ENCODE measurements at places on chromosomes 3 and 15.

DNA sequence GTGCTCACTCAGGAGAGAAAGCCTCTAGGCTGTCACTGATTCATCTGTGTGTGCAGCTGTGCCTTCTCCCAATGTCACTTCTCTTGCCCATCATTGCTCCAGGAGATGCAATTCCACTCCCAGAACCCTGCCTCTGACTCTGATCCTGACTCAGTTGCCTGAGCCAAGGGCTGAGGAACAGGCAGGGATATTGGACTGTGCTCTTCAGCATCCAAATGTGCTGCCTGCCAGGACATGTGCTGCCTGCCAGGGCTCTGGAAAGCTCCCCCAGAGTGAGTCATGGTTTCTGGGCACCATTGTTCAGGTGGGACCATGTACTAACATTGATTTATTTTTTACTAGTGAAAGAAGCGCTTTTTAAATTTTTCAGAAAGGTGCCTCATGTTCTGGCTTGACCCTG lies 71.0 kb downstream of the TRIM42 start:
- no peak for DNase-seq

DNA sequence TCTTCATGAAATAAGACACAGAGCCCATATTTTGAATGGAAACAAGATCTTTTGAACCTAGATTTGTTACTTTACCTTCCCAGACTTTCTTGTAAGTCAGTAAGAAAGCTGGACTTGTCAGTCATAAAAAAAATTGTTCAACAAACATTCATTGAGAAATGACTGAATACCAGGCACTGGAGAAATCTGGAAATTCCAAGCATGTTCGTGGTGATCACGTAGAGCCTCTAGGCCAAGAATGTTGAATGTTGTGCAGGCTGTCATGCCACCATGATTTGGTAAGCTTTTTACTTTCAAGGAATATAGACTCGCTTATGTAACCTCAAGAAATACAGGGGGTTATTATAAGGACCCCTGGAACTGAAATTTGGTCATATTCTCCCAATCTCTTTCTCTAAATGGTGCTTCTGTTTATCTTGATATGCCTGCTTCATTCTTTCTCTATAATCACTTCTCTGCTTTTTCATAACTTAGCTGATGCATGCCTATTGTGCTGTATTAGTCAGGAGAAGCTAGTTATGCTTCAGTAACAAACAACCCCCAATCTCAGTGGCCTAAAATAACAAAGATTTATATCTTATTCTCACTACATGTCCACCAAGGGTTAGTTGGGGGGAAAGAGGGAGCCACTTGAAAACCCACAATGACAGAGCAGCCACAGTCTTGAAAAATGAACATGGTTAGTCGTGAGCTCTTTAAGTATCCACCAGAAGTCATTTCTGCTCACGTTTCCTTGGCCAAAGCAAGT lies 3.4 kb upstream of the TPM1 start:
- no peak for DNase-seq

GRCh38 chr3:36643192-36643591 lies 121.2 kb downstream of the DCLK3 start:
- DNase-seq = no peak

GRCh38 chr15:80211976-80212375 lies 40.0 kb downstream of the CTXND1 start:
- no peak for DNase-seq

DNA sequence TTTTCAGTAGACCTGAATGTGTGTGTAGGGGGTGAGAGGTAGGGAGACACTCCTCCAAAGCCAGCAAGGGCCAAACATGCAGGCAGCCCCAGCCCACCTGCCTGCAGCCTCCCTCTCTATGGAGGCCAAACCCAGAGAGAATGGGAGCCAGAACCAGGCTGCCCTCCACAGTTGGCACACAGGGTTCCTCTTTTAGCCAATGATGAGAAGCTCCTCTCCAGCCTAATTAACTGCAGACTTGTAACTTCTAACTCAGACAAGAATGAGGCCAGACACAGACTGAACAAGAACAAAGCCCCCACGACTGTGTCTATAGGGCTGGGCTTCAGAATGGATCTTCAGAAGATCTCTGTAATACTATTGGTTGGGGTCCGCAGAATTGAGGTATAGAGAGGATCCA lies 12.3 kb upstream of the TLE3 start:
- no peak for DNase-seq

DNA sequence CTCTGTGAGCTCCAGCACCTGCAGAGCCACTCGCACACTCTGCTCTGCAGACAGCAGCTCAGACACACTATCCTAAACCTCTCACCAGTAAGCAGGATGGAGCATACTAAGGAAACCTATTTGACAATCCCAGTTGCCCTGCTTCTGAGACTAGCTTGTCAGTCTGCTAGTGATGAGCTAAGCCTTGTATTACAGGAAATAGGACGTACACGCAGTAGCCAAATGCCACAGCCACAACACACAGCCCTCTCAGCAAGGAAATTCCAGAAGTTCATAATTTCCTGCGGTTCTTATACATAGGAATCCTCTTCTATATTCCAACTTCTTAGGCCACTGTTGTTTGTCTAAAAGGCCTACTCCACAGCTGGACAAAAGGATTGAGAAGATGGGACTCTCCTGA lies 74.5 kb downstream of the MYLK start:
- no peak for DNase-seq

DNA sequence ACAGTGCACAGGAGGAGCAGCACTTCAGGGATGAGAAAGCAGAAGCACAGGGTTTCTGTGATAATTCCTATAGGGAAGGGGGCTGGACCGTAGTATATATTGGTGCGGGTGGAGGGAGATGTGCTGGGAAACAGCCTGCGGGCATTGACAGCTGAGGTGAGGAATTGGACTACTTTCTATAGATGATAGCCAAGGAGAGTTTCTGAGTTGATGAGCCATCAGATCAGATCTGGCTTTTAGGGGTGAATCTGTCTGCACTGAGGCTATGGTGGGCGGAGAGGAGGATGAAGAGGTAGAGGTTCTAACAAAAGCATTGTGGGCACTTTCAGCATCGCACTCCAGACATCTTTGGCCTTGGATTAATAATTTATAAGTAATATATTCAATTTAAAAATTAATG lies 33.1 kb downstream of the SELENOT start:
- DNase-seq = no peak

DNA sequence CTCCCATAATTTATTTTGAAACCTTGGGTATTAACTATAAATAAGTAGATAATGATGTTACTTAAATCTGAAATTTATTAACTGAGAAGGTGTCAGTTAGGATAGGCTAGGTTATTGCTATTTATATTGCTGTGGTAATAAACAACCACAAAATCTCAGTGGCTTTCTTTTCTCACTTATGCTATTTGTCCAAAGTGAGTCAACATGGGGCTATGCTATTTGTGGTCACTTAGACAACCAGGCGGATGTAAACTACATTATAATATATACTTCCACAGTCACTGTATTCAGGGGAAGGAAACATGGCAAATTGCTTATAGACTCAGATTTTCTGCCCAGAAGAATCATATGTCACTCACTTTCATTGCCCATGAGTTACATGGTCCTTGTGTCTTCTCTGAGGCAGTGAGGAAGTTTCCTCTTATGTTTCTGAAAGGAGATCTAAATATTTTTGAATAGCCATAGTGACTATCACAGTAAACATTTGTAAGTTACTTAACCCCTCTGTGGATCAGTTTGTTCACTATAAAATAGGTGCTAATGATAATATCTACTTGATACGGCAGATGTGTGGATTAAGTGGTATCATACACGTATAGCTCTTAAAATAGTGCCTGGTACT lies 19.8 kb downstream of the HMG20A start:
- DNase-seq = no peak

- DNase-seq = no peak
Measured at GRCh38 chr3:108255131-108255530, 32.9 kb upstream of the IFT57 start.

DNA sequence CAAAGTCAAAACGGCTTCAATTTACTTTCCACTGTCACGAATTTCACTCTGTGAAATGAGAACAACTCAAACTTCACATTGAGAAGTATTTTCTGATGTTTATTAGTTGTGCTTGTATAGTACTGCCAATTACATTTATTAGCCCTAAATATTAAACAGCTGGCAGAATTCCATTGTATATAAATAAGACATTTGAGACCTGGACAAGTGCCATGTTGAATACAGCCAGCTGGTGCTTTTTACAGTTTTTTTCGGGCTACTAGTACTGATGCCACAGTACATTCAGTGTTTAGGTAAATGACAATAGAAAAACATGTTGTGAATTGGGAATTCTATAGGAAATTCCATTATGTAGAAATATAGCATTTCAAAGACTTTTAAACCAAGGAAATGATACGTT lies 79.0 kb downstream of the EPHA3 start:
- DNase-seq = no peak

- DNase-seq = no peak
Measured at GRCh38 chr15:30958219-30958618, 33.2 kb downstream of the MTMR10 start.

DNA sequence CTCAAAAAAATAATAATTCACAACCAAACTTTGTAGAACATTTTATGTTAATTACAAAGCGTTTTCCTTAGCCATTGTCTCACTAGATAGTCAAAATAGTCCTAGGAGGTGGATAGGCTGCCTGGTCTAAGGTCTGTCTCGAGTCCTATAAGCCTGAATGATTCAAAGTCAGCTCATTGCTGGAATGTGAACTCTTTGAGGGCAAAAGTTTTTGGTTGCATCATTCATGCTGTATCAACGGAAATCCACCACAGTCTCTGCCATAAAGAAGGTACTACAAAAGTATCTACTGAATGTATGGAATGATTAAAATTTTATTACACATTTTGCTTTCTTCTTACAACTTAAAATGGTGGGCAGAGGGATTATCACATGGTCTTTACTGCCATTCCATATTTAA lies 387.3 kb upstream of the RARB start:
- no peak for DNase-seq

DNA sequence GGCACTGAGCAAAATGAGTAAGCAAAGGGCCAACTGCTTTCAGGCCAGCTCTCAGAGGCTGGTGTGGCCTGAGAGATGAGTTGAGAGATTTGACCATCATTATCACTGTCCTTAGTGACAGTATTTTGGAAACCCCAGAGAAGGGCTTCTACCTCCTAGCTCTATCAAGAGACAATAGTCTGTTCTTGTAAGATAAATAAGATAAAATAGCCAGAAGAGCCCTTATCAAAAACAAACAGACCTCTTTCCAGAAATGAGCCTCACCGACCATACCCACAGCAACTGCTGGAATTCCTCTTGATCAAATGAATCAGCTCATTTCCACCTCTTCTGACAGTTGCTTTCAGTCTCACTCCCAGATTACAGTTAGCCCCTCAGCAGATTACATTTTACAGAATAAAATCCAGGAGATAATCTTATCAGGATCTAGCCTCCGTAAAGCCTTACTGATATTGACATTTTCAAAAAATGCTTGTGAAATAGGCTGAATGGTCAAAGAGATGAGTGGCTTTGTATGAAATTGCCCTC lies 4.5 kb downstream of the HDC start:
- DNase-seq = no peak

GRCh38 chr15:65189102-65189740 lies 4.1 kb upstream of the CLPX start:
- DNase-seq = no peak

GRCh38 chr3:171883257-171883892 lies 40.2 kb downstream of the TMEM212 start:
- no peak for DNase-seq

DNA sequence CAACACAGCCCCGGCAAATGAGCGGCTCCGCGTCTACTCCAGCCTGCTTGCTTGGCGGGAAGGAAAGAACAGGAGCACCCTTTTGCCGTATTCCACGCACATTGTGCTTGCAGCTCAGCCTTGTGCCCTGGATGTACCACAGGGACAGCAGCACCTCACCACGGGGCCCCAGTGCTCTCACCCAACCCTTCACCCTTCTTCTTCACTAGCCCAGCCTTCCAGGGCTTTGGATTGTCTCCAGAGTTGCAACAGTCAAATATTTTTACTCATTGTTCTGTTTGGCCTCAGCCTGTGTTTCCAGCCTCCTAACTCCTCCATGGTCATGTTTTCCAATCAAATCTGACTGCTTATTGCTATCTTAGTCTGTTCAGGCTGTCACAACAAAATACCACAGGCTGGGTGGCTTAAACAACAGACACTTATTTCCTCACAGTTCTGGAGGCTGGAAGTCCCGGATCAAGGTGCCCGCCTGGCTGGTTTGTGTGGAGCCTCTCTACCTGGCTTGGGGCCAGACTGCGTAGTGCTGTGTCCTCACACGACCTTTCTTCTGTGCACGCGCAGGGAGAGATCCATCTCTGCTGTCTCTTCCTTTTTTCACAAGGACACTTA lies 79.2 kb upstream of the ABHD17C start:
- DNase-seq = no peak

- no peak for DNase-seq
Measured at GRCh38 chr15:60989696-60990095, 239.4 kb downstream of the RORA start.

DNA sequence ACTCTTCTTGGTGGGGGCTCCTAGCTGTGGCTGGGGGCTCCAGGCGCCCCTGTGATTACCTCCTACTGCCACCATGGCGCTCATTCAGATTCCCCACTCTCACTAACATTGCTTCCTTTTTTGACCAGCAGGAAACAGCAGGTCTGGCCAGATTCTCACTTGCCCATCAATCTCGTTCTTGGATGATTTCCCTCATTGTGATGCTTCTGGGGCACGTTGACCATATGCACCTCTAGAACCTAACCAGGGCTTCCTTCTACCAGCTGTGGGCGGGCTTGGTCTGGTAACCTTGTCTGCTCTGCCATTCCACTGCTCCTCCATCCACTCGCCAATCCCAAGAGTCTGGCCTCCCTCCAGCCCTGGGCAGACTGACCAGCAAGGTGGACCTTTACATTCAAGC lies 35.9 kb upstream of the PTPN23 start:
- DNase-seq = no peak

GRCh38 chr15:90432253-90432652 lies 44.2 kb downstream of the IQGAP1 start:
- no peak for DNase-seq

DNA sequence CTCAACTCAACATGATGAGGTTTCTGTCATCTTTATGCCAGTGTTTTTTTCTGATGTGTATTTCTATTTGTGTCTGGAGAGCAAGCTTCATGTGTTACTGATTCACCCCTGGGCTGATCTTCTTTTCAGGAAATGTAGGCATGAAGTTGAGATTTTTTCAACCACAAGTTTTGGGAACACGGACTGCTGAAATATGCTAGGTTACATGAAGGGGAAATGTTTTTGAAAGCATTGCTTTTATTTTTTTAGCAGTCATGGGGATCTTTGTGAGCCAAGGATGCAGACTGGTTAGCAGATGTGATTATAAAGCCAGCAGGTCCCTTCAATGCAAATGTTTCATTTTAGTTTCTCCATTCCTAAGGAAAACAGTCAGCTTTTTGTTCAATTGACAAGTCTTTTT lies 219.3 kb upstream of the COL8A1 start:
- DNase-seq = no peak

All from activated CD4-positive, alpha-beta T cell treated with anti-CD3 and anti-CD28 coated beads, Interleukin-2, amount 50 U/mL, for 1 hour (primary cell).